T-helper 2 cell treated with Interferon-gamma antibody and Interleukin-4, amounts not matched to agents 5 μg/mL and 100 μg/mL, for 36 hours (primary cell): ENCODE measurements at places on chromosomes 1 and 21.
A peak's percentile ranks its signal among the peaks of the same experiment; 100 is the strongest.

DNA sequence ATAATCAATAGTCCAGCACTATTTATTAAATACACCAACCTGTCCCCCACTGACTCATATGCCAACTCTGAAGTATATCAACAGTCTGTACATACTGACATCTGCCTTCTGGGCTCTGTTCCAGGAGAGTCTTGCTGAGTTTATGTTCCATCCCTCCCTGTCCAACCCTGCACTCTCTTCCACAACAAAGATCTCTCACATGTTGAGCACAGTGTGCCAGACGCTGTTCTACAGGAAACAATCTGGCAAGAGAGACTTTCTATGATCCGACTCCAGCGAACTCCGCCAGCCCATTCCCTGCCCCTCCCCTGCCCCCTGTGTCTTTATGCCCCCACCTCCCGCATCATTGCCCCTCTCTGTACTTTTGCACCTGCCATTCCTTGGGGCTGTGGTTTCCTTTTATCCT is 3.4 kb downstream of the LACTBL1 start:
- no peak for DNase-seq

- DNase-seq: no peak
Measured at GRCh38 chr1:204569478-204569877, 53.3 kb downstream of the MDM4 start.

- DNase-seq: no peak
Measured at GRCh38 chr21:32406405-32406804, 6.1 kb upstream of the EVA1C start.

- DNase-seq: no peak
Measured at GRCh38 chr1:89273324-89273778, 691 bp upstream of the GBP5 start.

DNA sequence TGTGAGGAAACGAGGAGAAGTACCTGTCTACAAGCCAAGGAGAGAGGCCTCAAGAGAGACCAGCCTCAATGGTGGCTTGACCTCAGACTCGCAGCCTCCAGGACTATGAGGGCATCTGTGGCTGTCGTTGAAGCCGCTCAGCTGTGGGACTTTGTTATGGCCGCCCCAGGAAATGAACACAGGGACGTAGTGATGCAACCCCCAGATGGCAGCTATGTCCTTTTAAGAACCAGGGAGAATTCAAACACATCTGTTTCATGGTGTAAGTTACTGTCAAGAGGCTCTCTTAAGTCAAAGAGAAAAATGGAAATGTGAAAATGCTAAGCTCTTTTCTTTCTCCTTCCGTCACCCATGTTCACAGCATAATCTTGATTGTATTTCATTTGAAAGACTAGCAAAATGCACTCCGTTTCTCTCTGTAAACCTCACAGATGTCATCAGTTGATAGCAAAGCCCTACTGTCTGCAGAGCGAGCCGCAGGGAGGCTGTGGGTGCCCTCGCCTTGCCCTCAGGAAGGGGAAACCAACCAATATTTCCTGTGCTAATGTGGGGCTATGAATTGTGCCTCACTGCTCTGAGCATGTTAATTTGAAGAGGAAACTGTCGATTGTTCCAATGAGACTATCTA is 21.3 kb downstream of the UBASH3A start:
- DNase-seq: peak; percentile 79

DNA sequence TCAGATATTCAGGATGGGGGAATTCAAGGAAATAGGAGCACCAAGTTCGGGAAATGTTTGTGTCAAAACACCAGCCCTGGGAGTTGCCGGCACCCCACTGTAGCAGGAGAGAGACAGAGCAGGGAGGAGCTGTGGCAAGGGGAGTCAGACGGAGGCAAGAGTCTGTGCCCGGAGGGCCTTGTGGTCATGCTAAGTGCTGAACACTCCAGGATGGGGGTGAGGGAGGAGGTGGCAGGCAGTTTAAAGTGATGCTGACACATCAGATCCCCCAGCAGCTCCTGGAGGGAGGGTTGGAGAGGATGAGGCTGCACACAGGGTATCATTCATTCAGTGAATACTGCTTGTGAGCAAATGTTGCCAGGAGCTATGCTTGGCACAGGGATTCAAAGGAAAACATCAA is 150.3 kb upstream of the ETV3 start:
- DNase-seq: no peak

DNA sequence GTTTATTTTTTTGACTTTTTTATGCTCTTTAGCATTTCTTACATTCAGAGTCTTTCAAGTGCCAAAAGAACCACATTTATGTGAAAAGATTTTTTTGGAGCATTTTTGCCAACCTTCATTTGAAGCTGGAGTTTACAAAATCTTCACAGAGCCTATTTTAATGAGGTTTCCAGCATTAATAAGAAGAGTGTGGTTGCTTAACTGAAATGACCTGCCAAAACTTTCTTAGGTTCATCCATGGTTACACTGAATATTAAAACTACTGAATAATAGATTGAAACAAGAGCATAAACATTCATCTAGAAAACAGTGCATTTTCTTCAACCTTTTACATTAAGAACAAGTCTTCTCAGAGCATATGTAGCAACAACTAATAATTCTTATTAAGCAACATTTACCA is 672.3 kb upstream of the CXADR start:
- DNase-seq: no peak

- no peak for DNase-seq
Measured at GRCh38 chr1:46194641-46195193, 3.5 kb downstream of the POMGNT1 start.

DNA sequence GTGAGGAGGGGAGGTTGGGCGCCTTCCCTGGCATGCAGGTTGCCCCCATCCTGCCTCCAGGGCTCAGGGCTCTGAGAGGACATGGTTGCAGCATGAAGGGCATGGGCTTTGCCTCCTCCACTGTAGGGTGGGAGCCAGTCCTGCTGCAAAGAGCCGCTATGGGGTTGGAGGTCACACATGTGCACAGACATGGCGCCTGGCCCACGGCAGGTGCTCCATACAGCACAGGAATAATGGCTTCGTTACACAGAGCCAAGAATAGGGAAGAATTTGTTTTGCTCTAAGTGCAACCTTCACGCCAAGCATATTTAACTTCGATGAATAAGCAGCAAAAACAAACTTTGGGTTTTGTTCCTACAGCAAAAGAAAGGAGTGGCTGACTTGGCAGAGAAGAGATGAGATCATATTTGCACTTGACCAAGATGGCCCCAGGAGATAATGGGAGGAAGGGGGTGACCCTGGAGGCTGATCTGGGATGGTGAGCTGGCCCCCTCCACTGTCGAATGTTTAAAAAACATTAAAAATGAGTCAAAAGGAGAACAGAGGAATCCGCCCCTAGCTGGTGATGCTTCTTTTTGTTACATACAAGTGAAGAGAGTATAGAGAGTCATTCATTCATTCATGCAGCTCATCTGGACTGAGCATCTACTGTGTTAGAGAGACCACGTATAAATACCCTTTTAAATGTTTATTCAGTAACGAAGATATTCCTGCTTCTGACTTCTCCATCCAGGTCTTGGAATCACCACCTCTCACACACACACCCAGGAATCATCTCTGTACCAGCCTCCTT is 12.4 kb upstream of the C2CD2 start:
- no peak for DNase-seq

GRCh38 chr21:42668298-42668992 is 15.0 kb downstream of the PDE9A start:
- no peak for DNase-seq

DNA sequence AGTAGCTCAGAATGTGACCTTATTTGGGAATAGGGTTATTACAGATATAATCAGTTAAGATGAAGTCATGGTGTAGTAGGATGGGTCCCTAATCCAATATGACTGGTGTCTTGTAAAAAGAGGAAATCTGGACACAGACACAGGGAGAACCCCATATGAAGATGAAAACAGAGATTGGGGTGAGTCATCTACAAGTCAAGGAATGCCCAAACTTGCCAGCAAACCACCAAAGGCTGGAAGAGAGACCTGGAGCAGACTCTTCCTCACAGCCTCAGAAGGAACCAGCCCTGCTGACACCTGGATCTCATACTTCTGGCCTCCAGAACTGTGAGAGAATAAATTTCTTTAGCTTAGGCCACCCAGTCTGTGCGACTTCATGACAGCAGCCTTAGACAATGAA is 29.9 kb downstream of the KRTAP19-8 start:
- DNase-seq: no peak

DNA sequence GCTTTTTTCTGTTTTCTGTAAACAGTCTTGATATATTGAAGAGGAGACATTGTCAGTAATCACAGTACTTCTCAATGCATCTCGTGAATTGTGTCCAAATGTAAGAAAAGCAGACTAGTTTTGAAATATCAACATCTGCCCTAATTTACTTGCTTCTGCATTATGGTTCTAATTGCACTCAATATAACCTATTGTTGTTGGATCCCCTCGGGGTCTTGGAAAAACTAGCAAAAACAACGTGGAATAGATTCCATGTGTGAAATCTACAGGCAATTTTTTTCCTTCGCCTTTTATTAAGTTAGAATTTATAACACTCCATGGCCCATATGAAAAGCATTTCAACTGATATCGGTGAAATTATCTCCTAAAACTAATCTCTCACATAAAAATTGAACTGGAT is 236.5 kb downstream of the TTLL7 start:
- DNase-seq: no peak

DNA sequence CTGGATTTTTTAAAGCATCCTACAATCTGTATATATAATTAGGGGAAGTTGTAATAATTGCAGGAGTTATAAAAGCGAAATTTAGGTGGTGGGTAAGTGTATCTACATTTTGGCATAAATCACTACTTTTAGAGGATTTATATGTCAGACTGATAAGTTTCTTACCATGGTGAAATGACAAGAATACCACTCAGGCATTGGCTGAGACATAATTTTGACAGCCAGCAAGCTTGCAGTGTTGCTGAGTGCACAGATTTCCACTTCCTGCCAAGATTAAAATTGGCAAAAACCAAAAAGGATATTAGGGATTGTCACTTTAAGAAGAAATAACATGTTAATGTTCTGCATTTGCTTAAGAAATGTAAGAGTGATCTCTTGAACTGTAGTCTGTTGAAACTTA is 28.2 kb downstream of the NFIA start:
- DNase-seq: no peak

GRCh38 chr1:84613887-84614286 is 39.6 kb upstream of the CTBS start:
- DNase-seq: no peak

DNA sequence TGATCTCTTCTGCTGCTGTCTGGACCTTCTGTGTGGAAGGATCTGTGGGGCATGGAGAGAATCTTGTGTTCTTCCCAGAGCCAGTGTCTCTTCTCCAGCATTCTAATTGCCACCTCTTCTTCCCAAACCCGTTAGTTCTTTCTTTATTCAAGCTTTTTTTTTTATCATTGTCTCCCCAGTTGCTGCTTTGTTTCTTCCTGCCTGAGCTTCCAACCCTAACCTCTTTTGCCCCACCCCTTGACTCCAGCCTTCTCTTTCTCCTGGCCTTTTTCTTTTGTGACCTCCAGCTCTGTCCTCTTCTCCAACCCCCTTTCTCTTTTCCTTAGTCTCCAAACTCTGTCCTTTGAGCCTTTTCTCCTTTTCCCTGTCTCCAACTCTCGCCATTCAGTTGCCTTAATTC is 4.5 kb downstream of the AGO1 start:
- no peak for DNase-seq

DNA sequence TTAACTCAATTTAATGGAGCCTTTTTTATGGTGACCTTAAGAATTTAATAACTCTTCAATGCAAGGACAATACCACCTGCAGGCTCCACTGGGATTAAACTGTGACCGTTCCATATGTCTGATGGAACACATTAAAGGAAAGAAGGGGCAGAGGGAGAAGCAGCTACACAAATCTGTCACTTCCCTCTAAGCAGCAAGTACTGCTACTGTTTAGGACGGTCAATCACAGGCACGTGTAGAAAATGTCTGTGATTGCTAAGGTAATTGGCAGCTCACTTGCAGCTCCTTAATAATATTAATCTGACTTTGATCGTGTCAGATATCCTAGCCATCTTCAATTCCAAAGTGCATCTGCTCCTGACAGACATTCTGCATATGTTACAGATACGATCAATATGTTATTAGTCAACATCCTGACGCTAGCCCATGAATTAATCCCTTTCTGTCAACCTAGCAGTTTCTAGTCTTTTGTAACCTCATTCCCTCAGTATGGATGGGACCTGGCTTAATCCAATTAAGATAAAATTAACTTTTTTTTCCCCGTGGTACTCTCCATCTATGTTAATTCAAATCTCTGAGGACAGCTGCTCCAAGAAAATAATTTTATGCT is 1012.4 kb downstream of the AMY1C start:
- no peak for DNase-seq
